ENCODE measurements at places on chromosomes 7 and 10. TPM values are rescaled to one million over a fixed set of nuclear protein-coding genes. Genes with fewer than 3 reads are reported as not detected.
A peak's percentile ranks its signal among the peaks of the same experiment; 100 is the strongest.

DNA sequence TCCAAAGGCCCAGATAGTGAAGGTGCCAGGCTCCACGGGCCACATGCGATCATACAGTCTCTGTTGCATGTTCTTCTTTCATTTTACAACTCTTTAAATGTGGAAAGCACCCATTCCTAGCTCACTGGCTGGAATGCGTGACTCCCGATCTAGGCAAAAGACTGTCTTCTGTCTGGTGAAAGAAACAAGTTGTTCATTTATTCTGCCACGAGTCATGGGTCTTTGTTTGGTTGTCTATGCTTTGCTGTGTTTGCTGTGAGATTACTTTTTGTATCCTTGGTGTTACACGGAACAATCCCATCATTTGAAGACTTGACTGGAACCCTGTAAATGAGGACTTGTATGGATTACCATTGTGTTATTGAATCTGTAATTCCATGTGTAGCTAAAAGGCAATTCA, 41.9 kb downstream of the NPVF start:
- DNase-seq, result peak; percentile 14

- DNase-seq, result no peak
Observed at GRCh38 chr7:138980563-138981291, 462 bp downstream of the KIAA1549 start.

RASA4B gene
- 1.4 TPM for total RNA-seq

- DNase-seq, result no peak
Observed at GRCh38 chr10:97923057-97923456, 73.4 kb downstream of the GOLGA7B start.

DNA sequence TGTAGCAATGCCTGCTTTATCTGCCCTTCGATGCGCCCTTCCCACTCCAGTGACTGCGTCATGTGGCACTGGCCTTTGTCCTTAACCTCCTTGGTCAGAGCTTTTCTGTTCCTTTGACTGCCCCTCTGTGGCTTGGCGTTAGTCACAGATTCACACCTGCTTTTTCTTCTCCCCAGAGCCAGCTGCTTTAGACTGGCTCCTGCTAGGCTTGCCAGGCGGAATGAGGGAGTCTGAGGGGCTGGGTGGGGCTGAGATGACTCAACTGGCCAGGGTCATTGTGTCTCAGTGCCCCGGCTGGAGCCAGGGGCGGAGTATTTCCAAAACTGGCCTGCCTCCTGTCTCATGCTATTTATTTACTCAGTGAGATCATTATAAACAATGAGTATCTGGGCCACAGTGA, 194.1 kb downstream of the EMX2 start:
- DNase-seq, result no peak

GRCh38 chr10:46240684-46241565, 45.9 kb upstream of the ANTXRL start:
- DNase-seq, result no peak

- no peak for DNase-seq
Observed at GRCh38 chr7:43458330-43459018, 124.4 kb upstream of the STK17A start.

GRCh38 chr7:15402436-15403136, 159.2 kb downstream of the AGMO start:
- no peak for DNase-seq

ZNF804B gene
- not detected for total RNA-seq

GRCh38 chr10:43666552-43666951, 17.9 kb upstream of the ZNF32 start:
- DNase-seq, result no peak

CACNB2 gene
- total RNA-seq, result not detected

DNA sequence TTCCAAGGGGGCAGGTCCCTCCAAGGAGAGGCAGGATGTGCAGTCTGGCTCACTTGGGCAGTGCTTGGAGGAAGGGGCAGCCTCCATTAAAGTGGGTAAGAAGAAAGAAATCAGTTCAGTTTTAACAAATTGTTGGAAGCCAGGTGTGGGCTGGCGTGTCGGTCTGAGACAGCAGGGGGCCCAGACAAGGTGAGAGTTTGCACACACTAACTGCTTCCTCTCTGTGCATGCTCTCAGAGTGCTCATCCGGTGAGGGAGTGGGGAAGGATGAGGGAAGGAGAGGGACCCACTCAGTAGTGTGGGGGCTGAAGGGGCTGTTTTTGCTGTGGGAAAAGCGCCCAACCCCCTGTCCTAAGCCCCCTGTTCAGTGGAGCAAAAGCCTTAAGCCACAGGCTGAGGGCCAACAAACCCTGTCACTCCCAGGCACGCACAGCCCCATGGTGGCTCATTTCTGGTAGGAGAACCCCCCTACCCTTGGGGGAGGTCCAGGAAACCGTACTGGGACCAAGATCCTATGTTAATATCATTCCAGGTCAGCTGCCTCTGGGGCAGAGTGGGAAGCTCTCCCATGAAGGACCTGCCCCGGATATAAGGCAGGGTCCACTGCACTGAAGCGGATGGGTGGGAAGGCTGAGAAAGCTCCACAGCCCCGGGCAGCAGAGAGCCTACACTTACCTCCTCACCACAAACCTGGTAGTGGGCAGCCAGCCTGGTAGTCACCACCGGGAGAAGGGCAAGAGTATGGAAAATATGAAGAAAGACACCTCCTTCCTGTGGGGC, 5.1 kb upstream of the PCBD1 start:
- no peak for DNase-seq

DNA sequence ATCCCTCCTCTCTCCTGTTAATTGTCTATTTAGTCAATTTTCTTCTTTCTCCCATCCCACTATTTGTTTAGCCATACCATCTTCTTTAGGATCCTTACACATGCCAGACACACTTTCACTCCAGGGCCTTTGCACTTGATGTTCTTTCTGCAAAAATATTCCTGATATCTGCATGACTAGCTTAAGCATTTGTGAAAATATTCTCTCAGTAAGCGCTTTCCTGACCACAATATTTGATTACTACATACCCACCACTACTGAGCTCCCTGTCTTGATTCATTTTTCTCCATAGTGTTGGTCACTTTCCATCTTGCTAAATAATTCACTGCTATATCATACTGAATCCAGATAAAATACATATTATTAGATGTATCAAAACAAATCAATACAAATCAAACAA, 75.1 kb downstream of the SEMA3D start:
- DNase-seq, result no peak

H2BK1 gene
- not detected for total RNA-seq

CRYGN gene
- total RNA-seq, result not detected

DNA sequence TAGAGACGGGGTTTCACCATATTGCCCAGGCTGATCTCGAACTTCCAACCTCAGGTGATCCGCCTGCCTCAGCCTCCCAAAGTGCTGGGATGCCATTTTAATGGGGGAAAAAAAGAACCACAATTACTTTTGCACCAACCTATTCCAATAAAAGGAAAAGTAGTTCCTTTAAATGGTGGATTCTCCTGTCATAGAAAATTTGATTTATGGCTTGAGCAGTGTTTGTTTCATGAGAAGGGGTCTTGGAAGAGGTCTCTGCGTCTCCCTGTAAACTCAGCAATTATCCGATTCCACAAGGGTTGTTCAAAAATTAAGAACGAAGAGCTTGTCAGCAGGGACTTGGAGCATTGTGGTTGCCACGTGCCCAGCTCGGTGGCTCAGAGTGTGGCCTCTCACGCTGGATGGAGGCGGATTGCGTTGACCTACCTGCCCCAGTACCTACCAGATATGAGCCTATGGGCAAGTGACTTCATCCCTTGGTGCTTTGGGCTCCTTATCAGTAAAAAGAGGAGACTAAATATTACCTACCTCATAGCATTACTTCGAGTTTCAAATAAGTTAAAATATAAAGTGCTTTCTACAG, 2.8 kb upstream of the TRIP6 start:
- DNase-seq, result no peak

DNA sequence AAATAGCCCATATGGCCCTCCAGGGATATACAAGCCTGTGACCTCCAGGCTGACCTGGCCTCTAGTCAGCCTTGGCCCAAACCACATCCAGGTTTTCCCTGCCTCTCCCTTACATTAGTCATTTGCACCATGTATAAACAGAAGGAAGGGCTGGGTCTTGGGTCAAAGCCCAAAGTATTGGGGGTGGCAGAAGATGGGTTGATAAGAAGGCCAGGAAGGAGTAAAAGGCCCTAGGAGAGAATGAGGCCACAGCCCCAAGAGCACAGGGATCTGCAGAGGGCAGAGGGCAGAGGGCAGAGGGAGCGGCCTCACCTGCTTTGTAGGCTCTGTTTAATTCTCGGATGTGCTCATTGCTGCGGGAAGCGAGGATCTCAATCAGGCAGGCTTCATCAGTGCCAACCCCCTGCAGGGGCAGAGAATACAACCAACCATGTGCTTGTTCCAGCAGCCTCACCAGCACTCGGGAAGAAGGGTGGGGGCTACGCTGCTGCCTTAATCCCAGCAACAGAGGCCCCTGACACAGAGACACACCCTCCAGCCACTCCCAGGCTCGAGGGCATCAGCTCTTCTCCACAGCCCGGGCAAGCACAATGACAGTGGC, 31.3 kb downstream of the PLAC9 start:
- DNase-seq, result peak; percentile 97

GFRA1 gene
- 0.72 TPM for total RNA-seq

DNA sequence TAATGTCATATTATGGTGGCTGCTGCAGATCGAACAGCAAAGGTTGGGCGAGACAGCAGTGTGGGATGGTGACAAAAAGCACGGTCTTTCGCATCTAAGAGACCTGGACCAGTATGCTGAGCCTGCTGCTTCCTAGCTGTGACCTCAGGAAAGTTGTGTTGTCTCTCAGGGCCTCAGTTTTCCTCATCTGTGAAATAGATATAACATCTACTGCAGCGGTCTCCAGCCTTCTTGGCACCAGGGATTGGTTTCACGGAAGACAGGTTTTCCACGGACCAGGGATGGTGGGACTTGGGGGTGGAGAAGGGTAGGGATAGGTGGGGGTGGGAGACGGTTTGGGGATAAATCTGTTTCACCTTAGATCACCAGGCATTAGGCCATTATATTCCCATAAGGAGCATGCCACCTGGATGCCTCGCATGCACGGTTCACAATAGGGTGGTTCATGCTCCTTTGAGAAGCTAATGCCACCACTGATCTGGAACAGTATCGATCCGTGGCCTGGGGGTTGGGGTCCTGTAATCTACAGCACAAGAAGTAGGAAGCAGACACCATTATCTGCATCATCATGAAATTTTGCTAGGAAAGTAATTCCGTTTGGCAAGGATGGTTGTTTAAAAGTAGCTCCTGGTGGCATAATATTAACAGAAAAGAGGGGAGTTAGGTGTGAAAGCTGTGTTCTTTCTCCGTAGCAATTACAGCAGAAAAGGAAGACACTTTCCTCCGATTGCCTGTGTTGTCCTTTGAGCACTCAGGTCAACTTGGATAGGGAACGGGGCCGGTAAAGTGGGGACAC, 10.8 kb downstream of the KLF6 start:
- DNase-seq, result peak; percentile 34

- DNase-seq, result no peak
Observed at GRCh38 chr7:140673774-140674155, 1.0 kb downstream of the ADCK2 start.

- DNase-seq, result no peak
Observed at GRCh38 chr10:3331187-3331586, 158.6 kb upstream of the PITRM1 start.

DNA sequence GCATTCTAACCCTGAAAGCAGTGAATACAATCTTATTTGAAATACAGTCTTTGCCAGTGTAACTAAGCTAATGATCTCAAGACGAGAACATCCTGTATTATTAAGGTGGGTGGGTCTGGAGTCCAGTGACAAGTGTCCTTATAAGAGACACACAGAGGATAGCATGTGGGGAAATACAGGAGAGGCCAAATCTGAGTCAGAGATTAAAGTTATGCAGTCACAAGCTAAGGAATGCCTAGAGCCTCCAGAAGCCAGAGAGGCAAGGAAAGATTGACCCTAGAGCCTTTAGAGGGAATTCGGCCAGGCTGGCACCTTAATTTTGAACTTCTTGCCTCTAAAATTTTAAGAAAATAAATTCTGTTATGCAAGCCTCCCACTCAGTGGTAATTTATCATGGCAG, 87.5 kb upstream of the HGF start:
- DNase-seq, result no peak

- no peak for DNase-seq
Observed at GRCh38 chr10:48896756-48897440, 42.7 kb downstream of the LRRC18 start.

Data from RPMI7951 (cell line).